Gastroesophageal sphincter (tissue), 4 donors: ENCODE measurements at places on chromosomes 4 and X.

- no peak for ATAC-seq
Observed at GRCh38 chr4:56276547-56276946, 110.7 kb downstream of the AASDH start.

GRCh38 chr4:84401701-84402306 lies 97.3 kb downstream of the NKX6-1 start:
- ATAC-seq: no peak

- no peak for ATAC-seq
Observed at GRCh38 chr4:10090467-10091250, 25.9 kb downstream of the WDR1 start.

DNA sequence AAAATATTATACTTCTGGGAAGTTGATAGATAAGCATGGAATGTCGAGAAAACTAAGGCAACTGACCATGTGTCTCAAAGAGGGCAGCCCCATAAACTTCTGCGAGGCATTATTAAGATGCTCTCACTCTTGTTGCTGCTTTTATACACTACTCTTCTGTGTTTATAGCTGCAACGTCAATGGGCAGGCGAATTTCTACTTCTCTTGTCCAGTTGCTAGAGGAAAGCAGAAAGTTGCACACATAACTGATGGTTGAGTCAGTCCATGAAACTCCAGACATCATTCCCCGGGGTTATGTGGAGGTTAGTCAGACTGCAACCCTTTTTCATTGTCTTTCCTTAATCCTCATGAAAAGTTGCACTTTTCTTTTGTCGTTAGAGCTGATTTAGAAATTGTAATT lies 39.8 kb downstream of the VCX3B start:
- no peak for ATAC-seq

- ATAC-seq: no peak
Observed at GRCh38 chr4:87461281-87461700, 38.9 kb downstream of the NUDT9 start.

GRCh38 chr4:74480267-74480666 lies 35.3 kb downstream of the AREG start:
- ATAC-seq: no peak

DNA sequence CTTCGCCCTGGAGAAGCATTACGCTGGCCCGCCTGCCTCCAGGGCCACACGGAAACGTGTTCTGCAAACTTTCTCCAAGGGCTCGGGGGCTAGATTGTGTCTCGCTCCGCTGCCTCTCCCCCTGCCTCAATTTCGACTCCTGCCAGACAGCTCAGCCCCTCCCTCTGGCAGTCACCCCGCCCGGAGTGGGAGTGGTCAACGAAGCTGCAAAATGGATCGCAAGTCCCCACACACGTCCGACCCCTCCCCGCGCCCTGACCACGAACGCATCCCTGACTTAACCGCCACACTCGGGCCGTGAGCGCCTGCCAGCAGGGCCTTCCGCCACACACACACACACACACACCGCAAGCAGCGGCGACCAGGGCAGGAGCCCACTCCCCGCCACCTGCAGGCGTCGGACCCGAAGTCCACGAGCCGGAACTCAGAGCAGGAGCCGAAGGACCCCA lies 47.0 kb upstream of the NKAP start:
- ATAC-seq: no peak

GRCh38 chr4:113781439-113782040 lies 20.0 kb upstream of the CAMK2D start:
- ATAC-seq: no peak

- no peak for ATAC-seq
Observed at GRCh38 chr4:4671774-4672349, 130.0 kb upstream of the STX18 start.

DNA sequence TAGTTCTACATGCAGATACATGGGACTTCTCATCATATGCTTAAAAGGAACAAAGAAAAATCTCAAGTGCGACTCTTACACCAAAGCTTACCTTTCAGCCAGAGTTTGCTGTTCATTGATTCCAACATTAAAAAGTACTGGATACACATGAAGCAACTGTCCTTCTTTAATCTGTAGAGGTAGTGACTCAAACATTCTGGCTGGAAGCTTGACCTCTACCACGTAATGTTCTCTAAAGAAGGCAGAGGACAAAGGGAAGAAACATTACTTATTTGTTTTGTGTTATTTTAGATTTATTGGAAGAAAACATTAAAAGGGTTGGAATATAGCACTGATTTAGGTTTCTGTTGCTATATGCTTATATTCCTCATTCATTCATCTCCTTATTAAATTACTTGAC lies 476.1 kb downstream of the IL15 start:
- no peak for ATAC-seq

DNA sequence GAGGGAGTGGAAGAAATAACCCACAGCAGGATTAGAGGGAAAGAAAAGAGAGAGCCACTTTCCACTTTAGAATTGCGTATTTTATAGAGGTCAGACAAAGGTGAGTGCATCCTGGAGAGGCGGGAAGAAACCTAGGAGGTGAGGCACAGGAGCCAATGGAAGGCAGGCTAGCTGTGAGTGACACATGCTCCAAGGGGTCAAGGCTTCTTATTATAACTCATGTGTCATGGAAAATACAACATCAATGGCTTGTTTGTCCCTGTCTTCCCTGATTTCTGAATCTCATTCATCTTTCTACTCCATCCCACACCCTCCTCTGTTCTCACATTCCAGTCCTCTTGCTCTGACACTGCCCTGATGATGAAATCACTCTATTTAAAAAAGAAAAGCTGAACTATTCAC lies 14.4 kb downstream of the ANXA3 start:
- ATAC-seq: peak; percentile 76

GRCh38 chrX:108138814-108139702 lies 47.5 kb downstream of the ATG4A start:
- no peak for ATAC-seq

DNA sequence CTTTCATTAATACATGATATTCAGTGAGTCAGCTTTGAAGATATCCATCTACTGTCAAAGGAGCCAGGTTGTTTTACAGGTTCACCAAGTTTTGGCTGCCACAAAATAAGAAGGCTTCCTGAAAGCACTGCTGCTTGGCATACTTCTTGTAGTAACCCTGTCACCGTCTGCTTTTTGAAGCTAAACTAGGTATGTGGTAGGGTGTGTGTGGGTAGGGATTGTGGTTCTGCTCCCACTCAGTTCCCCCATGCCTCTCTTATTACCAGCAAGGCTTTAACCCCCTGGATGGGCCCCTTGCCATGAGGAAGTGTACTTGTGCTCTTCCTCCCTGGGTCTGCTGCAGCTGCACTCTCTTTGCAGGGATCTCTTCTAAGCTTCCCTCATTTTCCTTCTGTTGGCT lies 191.2 kb downstream of the BANK1 start:
- no peak for ATAC-seq

DNA sequence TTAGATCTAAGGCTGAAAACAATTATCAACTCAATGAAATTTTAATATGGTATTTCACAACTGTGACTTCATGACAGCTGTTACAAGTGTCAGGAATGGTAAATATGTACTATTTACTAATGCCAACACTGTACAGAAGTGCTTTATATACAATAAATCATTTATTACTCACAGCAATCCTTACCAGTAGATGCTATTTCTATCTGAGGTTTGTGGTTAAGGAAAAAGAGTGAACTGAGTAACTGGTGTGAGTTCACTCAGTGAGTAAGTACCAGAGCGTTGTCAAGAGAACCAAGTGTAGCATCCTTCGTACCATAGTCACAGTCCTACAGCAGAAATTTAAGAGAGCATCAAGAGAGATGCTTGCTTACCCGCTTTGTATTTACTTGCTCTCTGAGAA lies 23.3 kb downstream of the MTHFD2L start:
- ATAC-seq: no peak

DNA sequence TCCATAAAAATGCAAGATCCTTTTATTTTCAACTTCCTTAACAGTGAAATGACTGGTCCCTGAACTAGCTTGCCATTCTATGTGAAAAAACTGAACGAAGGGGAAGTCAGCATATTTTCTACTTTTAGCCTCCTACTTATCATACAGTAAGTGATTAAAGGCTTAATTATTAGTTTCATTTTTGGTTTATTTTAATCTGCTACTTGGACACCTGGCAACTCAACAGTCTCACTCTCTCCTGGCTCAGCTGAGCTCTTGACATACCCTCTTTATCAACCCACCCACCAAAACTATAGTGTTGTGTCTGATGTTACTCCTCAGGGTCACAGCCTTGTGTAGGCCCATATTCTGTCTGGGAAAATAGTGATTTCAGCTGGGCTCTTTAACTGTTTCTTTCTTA lies 86.2 kb upstream of the CPXCR1 start:
- ATAC-seq: no peak

- peak; percentile 63 for ATAC-seq
Observed at GRCh38 chrX:76253432-76253831, 80.6 kb downstream of the PBDC1 start.

DNA sequence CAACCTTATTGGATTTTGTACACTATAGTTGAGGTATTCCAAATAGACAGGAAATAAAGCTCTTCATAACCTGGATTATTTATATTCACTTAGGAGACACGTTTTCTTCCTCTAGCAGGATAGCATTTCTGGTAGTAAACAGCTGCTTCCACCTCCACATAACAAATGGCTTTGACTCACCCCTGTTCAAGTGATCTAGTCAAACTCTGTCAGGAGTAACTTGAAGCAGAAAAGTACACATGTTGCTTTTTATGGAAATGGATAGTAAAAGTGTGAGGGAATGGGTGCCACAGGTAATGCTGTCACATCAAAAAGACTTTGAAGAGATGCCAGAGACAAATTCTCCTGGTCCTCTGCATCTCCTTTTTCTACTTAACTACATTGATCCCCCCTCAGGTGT lies 258.7 kb upstream of the SLC7A11 start:
- no peak for ATAC-seq

GRCh38 chr4:153248641-153249198 lies 44.5 kb downstream of the TRIM2 start:
- peak; percentile 9 for ATAC-seq

- no peak for ATAC-seq
Observed at GRCh38 chr4:149296084-149296483, 519.6 kb downstream of the IQCM start.

- no peak for ATAC-seq
Observed at GRCh38 chrX:118523920-118524319, 28.3 kb downstream of the DOCK11 start.

DNA sequence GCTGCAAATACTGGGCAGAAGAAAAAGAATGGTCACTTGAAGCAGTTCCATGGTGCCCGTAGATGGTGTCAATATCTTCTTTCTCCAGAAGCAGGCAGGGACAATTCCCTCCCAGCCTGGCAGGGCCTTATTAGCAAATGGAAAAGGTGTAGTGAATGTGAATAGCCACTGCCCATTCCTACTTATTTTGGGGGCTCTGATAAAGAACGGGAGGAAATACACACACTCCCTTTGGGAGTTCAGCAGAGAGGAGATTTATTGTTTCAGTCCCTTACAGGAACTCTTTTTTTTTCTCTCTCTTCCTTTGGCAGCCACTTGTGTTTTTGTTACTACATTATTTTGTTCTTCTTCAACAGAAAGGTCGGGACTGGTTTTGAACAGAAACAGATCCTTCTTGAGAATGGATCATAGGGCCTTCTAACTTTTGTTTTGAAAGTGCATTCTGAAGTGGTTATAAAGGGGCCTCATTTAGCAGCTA lies at the start of gene EMCN:
Gene EMCN (minus strand): TSS at position 159 of the 478 bp plus-strand sequence. CDS start 108 bp downstream, at position 51.
- ATAC-seq: peak; percentile 34

- ATAC-seq: no peak
Observed at GRCh38 chr4:1868293-1868692, 2.9 kb upstream of the NSD2 start.
